ENCODE measurements at places on chromosomes 7 and 10.

GRCh38 chr7:155349601-155350331 lies 52.1 kb downstream of the INSIG1 start:
- no peak for DNase-seq

GRCh38 chr10:119962837-119963236 lies 70.3 kb downstream of the SEC23IP start:
- no peak for DNase-seq

DNA sequence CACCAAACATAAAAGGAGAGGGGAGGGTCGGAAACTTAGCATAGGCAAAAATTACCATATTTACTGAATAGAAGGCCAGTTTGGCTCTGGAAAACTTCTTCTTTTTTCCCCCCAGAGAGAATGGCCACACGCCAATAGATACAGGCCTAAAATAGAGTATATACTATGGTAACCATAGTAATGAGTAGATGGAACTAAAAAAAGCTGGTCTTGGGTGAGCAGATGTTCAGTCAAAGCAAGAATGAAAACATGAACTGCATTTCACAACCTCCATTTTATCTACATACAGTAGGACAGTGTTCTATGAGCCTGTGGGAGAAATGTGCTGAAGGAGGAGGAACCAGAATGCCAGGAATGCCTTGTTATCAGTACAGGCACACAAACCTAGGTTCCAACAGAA lies 141.7 kb upstream of the SEMA3A start:
- DNase-seq = no peak

DNA sequence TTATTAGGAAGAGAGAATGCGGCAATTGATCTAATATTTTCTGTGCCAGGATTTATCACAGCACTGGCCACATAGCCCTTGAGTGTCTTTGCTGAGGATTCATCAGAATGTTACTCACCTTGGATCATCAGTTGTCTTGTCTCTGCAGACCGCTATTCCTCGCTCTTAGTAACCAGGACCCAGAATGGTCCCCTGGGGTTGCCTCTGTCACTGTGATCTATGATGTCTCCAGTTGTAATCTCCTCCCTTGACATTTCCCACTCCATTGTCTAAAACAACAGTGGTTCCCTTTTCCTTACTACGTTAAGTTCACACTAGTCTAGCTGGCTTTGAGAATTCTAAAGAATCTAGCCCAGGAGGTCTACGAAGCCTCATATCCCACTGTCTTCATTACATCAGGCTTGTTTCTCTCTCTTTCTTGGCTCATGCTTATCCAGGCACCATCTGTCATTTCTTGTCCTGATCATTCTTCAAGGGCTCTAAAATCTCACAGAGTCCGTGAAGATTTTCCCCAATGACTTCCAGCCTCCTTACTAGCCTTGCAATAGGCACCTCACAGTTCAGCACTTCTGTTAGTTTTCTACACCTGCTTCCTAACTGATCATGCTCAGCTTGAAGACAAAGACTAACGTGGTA lies 125.8 kb downstream of the CUBN start:
- peak; percentile 60 for DNase-seq

- peak; percentile 26 for DNase-seq
Measured at GRCh38 chr7:48040944-48041652, 5.8 kb downstream of the C7orf57 start.

GRCh38 chr7:5289355-5289754 lies 6.6 kb downstream of the SLC29A4 start:
- no peak for DNase-seq

DNA sequence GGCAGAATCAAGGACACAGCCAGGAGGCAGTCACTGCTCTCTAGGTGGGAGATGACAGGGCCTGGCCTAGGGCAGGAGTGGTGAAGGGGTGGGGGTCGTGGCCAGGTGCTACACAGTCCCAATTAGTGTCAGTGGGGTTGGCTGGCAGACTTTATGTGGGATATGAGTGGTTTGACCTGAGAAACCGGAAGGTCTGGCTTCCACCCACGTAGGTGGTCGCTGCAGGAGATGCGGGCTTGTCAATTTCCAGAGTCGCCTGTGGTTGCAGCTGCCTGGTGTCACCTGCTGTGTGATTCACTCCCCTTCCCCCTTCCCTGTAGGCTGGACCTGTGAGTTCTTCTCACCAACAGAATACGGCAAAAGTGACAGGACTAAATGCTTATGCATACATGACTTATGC lies 124.3 kb downstream of the KLF6 start:
- DNase-seq = no peak

DNA sequence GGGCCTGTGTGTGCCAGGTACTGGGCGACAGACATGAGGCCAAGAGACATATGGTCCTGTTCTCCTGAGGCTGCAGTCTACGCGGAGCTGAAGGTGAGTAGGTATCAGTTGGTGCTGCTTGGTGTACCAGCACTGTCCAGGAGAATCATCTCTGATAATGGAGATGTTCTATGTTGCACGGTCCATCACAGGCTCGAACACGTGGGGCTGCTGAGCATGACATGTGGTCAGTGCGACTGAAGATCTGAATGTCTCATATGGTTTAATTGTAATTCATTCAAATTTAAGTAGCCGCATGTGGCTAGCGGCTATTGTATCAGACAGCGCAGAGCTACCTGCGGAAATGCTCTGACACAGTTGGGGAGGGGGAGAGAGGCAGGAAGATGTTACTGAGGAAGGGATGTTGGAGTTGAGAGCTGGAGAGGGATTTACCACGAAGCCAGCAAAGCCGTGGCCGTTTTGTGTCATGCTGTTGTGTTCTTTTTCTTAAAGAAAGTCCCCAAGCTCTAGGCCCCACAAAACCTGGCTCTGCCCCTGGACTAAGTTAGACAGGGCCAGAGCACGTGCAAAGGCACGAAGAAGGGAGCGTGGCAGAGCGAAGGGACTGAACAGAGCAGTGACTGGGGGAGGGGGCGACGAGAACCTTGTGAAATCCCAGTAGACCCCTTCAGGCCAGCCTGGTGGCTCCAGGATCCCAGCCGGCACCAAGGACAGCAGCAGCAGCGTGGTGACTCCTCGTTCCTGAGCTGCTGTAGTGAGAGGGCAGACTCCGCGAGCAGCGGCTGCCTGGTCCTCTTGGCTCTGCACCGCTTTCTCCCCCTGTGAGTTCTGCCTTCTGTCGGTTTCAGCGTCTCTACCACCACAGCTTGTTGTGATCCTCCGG lies 20.0 kb downstream of the SMKR1 start:
- no peak for DNase-seq

DNA sequence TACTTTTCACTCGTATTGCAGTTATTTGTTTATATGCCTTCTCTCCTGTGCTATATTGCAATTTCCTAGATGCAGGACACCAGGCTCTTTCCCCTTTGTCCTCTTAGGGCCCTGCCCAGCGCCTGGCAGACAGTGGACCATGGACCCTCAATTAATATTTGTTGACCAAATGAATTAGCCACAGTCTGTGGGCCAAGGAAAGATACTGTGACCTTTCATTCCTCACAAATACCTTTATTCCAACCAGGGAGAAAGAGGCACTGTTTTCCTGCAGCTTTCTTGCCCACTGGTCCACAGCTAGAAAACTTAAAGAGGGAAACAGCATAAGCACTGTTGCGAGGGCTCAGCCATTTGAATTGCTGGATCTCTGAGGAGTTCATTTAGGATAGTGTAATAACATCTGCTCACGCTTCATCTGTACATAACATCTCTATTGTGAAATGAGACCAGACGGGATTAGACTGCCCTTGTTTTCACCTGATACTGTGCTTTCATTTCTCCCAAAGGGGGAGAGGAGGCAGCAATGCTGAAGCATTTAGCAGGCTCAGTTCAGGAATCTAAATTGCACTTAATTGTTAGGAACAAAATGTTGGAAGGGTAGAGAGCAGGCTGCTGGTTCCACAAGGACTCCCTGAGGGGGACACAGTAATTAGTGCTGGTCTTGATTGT lies 46.7 kb downstream of the TNS3 start:
- DNase-seq = no peak

GRCh38 chr10:2994221-2994961 lies 73.0 kb upstream of the PFKP start:
- peak; percentile 35 for DNase-seq

DNA sequence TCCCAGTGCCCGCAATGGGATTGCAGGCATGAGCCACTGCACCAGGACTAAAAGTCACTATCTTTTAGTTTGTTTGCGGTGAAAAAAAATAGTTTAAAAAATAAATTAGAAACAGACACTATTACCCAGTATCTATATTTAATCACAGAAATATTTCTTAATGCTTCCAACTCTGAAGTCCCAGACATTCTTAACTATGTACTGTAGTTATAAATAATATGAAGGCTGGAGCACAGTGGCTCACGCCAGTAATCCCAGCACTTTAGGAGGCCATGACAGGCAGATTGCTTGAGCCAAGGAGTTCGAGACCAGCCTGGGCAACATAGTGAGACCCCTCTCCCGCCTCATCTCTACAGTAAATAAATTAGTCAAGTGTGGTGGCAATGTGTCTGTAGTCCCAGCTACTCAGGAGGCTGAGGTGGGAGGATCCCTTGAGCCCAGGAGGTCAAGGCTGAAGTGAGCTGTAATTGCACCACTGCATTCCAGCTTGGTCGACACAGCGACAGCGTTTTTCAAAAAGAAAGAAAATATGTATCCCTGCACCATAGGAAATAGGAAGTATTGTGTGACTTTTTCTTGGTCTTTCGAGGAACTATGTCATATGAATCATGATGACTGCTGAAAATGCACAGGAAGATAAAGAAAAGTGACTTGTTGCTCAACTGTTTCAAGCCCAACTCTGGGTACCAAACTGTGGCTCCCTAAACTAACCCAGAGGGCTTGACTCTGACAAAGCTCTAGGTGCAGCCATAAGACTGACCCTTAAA lies 74.9 kb upstream of the STEAP1B start:
- DNase-seq = peak; percentile 52

GRCh38 chr10:121981346-121981745 lies 6.3 kb upstream of the NSMCE4A start:
- DNase-seq = no peak

GRCh38 chr7:45026013-45026412 lies 26.0 kb downstream of the CCM2 start:
- no peak for DNase-seq

Data from RCC 7860 (cell line).